PC-9 (cell line): ENCODE measurements at places on chromosomes 7 and 10.

GRCh38 chr10:64813391-64813790 lies 1292.2 kb downstream of the REEP3 start:
- DNase-seq = no peak

GRCh38 chr10:13815756-13816155 lies 229.0 kb downstream of the PRPF18 start:
- no peak for DNase-seq

DNA sequence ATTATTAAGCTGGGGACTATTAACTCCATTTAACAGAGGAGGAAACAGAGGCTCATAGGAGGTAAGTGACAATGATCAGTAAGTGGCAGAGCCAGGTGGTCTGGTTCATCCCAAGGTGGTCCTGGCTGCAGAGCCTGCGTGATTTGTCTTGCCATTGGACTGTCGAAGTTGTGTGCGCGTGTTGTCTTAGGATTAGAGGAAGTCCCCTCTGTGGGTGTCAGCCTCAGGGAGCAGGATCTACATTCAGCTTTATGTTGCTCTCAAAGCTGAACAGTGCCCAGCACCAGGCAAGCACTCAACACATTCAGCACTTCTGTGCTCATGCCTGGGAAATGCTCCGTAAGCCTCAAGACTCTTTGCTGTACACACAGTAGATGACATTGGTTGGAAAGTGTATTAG lies 139.5 kb downstream of the HERPUD2 start:
- no peak for DNase-seq

DNA sequence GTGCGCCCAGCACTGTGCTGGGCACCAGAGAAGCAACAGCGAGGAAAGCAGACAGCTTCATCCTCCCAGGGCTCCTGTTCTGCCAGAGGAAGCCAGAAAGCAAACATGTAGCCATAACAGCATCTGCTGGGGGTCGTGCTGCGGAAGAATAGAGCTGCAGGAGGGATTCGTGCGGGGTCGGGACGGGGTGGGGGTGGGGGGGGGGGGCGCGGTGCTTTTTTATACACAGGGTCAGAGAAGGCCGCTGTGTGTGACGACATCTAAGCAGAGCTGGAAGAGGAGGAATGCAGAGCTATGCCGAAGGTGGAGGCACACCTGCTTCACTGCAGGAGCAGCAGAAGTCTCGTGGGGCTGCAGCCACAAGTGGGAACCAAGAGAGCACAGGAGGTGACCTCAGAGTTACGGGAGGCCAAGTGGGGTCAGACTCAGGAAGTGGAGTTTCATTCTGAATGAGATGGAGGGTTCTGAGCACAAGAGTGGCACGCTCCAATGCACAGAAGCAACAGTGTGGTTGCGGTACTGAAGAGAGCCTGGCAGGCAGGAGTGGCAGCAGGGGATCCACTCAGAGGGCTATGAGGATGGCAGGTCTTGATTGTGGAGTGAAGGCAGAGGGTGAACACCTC lies 11.1 kb downstream of the PKD1L1 start:
- DNase-seq = no peak

DNA sequence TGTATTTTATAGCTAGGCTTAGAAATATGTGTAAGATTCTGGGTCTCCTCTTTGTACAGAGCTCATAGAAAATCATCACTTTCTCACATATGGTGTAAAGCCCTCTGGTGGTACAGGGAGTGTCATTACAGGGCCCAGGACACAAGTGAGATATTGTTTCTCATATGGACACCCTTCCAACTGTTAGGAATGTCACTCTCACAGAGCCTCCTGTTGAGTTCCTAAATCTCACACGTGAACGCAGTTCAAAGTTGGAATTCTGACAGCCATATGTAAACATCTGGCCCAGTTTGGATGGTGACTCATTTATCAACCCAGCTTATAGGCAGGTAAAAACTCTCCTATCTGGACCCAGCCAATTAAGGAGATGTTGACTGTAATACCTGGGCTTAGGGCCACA lies 35.4 kb upstream of the ZNF107 start:
- no peak for DNase-seq

- DNase-seq = no peak
These were observed 109.1 kb downstream of the IQUB start for GRCh38 chr7:123425246-123425645.

DNA sequence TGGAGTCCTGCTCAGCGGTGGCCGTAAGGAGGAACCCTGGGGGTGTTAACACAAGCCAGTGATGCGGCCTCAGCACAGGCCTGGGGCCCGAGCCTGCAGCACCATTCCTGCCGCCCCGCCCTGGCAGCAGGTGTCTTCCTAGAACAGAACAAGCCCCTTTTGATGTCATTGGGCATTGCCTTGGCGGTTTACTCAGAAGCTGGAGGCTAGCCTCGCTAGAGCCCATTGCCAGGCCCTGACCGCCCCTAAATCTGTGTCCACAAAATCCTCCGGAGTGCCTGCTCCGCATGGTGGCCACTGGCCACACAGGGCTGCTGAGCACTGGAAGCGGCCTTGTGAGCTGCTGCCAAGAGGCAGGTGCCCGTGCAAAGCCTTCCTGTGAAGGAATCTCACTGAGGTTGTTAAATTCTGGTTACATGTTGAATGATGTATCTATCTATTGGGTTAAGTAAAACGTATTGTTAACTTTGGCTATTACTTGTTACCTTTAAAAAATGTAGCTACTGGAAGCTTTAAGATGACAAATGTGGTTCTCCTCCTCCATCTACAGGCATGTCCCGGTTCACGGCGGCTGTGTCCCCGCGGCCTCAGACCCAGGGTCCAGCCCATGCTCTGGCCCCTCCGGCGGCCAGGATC lies 1.2 kb upstream of the INPP5A start:
- DNase-seq = peak; percentile 40

DNA sequence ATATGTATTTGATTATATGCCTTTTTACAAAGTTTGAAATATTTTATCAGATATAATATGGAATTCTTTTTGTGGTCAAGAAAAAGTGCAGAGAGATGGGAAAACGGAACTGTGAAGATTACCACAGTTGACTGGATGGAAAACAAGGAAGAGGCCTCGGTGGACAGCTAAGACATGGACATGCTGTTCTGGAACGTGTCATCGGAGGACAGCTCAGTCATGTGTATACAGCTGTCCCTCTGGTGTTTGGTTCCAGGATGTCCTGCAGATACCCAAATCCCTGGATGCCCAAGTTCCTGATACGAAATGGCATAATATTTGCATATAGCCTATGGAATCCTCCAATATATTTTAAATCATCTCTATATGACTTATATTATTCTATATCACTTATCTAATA lies 49.4 kb downstream of the TRIL start:
- no peak for DNase-seq

GRCh38 chr10:124735491-124736286 lies 8.5 kb downstream of the FAM53B start:
- DNase-seq = no peak

DNA sequence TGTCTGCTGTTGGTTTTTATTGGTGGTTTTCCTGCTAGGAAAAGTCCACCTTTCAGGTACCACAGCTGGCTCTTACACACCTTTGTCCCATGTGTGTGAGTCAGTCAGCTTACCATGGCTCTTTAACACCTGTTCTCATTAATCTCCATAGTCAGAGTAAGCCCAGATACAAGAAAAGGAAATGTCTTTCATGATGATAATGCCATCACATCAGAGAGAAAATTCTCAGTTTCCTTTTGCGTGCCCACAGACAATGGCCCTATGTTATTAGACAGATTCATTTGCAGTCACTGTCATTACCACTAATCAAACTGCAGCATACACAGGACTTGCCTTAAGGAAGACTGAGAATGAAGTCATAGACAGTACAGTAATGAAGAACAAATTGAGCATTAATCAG lies 1583.6 kb upstream of the LRRTM3 start:
- no peak for DNase-seq

DNA sequence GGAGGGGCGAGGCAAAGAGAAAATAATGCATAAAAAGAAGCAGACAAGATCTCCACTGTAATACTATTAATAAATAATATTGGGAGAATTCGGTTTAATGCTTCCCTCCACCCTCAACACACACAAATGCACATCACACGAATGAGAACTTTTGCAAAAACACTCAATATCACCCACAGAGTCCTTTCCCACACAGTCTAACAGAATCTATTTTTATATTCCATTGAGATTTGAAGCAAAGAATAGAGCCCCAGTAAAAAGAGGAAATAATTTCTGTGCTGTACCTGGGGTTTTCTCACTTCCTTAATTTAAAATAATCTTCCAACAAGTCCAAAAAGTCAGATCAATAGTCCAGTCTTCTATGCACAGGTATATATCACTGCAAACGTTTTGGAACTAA lies 17.0 kb downstream of the PIK3AP1 start:
- DNase-seq = no peak

- no peak for DNase-seq
These were observed 19.4 kb downstream of the SPOCK2 start for GRCh38 chr10:72068901-72069446.

- peak; percentile 23 for DNase-seq
These were observed 129.3 kb downstream of the NRF1 start for GRCh38 chr7:129740574-129741410.

GRCh38 chr7:75987026-75987804 lies 7.2 kb downstream of the TMEM120A start:
- no peak for DNase-seq

- DNase-seq = no peak
These were observed 17.2 kb upstream of the CFAP46 start for GRCh38 chr10:132959559-132959961.

GRCh38 chr7:40551685-40552576 lies 417.1 kb downstream of the SUGCT start:
- DNase-seq = no peak

- peak; percentile 12 for DNase-seq
These were observed 786 bp downstream of the ATP5F1C start for GRCh38 chr10:7788639-7789286.

DNA sequence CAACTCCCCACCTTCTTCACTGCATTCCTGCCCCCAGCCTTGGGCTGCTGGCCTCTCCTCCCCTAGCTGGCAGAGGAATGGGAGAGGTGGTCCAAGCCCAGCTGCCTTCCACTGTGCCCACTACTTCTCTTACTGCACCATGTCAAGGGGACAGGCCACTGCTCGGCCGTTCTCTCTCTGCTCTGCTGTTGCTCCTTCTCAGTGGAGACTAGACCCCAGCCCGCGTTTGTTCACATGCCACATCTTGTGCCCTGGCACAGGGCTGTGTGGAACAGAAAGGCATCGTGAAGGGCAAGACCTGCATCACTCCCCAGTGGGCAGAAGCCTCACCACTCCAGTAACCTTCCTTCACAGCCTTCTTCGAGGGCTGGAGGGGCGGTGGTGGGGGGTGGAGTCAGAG lies 711 bp upstream of the CDHR3 start:
- DNase-seq = no peak

- no peak for DNase-seq
These were observed 9.8 kb downstream of the RBP4 start for GRCh38 chr10:93591065-93591808.

- no peak for DNase-seq
These were observed 1.3 kb downstream of the NAMPT start for GRCh38 chr7:106283501-106283830.

- no peak for DNase-seq
These were observed 209.2 kb downstream of the AGMO start for GRCh38 chr7:15352421-15353206.

GRCh38 chr10:106711313-106711906 lies 453.1 kb downstream of the SORCS1 start:
- no peak for DNase-seq

DNA sequence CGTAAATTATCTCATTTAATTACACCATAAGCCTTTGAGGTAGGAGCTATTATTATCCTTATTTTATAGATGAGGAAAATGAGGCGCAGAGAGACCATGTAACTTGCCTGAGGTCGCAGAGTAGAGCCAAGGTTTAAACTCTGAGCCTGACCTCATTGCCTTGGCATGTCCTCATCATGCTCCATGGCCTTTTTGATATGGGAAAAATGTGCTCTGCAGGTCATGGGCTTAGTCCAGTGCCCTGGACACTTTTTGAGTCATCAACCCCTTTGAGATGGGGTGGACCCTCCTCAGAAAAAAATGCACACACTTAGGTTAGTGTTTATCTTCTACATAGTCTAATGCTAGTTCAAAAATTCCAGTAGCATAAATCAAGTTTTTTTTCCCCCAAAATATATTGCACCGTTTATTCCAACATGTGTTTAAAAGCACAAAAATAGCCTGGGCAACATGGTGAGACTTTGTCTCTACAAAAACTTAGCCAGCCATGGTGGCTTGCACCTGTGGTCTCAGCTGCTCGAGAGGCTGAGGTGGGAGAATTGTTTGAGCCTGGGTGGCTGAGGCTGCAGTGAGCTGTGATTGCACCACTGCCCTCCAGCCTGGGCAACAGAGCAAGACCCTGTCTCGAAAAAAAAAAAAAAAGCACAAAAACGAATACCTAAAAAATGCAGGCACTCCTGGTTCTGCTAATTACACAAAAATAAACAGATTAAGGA lies 28.6 kb upstream of the TMEM178B start:
- no peak for DNase-seq
